ENCODE measurements at places on chromosomes 1 and 21.

- DNase-seq: no peak
Measured at GRCh38 chr1:183850852-183851251, 45.9 kb downstream of the RGL1 start.

GRCh38 chr1:240363914-240364313, 248.0 kb downstream of the GREM2 start:
- DNase-seq: no peak

DNA sequence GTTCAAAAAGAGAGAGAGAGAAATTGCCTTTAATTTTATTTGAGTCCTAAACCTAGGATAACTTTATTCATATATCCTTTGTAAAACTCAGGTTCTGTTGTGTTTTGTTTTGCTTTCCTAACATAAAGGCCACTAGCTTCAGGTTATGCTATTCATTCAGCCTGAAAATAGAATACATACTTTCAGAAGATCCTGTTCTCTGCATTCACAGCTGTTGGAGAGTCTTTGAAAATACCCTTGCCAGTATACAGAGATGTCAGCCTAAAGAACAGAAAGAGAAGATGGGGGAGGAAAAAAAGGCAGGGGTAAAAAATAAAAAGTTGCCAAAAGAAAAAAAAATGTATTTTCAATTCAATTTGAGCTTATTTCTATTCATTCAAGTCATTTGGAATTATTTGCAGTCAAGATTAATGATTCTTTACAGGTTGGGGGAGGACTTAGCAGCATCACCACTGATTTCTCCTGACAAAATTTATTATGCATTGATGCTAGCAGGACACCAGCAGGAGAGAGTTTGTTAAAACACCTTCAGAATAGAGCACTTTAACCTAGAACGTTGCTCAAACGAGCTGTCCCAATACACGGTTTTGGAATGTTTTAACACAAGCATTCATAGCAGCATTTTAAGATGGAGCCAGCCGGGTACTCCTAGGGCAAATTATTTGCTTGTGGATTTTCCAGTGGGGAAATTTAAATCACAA, 318.5 kb downstream of the NTNG1 start:
- no peak for DNase-seq

DNA sequence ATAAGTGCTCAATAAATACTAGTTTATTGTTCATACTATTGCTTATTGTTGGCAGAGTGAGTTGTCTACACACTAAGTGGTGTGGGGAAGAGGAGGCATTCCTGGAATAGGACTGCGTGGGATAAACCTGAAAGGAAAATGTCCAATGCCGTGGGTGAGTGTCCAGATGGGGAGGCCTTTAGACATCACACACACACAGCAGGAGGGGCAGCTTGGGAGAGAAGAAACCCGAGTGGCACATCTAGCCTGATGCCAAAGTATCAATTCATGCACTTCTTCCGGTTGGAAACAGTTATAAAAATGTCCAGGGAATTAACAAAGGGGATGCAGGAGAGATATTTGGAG, 27.3 kb downstream of the CCN1 start:
- DNase-seq: no peak

DNA sequence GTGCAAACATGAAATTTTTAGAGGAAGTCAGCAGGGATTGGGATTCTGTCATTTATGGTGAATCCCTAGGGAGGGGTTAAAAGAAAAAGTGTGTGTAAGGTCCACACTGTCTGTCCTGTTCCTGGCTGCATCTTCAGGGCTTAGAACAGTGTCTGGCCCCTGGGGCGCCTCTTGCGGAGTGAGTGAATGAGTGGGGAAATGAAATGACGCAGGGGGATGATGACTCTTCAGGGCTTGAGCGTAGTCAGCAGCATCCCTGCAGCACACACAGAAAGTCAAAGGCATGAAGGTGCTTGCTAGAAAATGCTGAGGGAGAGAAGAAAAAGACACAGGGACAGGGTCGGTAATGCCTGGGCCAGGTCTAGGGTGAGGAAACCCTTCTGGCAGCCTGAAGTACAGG, 57.8 kb downstream of the PGBD5 start:
- DNase-seq: no peak

DNA sequence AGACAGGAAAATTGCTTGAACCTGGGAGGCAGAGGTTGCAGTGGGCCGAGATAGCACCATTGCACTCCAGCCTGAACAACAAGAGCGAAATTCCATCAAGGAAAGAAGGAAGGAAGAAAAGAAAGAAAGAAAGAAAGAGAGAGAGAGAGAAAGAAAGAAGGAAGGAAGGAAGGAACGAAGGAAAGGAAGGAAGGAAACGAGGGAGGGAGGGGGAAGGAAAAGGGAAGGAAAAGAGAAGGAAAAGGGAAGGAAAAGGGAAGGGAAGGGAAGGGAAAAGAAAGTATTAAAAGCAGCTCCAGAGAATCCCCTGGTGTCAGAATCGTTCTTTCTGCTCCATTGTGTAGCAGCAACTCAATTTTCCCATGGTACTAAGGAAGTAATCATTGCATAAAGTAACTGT, 19.2 kb upstream of the ZSWIM5 start:
- DNase-seq: no peak

GRCh38 chr1:167491586-167492461, 26.5 kb downstream of the CD247 start:
- DNase-seq: no peak

GRCh38 chr1:151346082-151346768, 827 bp downstream of the RFX5 start:
- no peak for DNase-seq

DNA sequence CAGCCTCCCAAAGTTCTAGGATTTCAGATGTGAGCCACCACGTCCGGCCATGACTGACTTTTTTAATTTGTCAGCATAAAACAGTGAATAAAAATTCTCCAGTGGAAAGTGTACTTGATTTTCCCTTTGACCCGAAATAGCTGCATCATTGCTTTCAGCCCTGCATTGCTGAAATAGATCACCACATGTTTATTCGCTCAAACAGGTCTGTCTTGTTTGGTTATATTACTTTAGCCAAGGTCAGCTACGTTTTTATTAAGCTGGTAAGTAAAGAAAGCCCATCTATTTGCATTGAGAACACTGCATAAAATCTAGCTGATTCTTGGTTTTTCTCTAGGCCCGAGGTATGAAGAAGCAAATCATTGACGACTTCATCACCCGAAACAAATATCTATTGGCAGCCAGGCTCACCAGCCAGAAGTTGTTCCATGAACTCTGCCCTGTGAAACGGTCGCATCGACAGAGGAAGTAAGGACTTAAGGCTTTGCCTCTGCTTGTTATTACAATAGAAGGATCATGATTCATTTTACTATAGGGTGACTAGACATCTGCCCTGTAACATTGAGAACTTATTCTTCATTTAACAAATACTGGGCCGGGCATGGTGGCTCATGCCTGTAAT, 25.6 kb downstream of the AGMAT start:
- DNase-seq: no peak

DNA sequence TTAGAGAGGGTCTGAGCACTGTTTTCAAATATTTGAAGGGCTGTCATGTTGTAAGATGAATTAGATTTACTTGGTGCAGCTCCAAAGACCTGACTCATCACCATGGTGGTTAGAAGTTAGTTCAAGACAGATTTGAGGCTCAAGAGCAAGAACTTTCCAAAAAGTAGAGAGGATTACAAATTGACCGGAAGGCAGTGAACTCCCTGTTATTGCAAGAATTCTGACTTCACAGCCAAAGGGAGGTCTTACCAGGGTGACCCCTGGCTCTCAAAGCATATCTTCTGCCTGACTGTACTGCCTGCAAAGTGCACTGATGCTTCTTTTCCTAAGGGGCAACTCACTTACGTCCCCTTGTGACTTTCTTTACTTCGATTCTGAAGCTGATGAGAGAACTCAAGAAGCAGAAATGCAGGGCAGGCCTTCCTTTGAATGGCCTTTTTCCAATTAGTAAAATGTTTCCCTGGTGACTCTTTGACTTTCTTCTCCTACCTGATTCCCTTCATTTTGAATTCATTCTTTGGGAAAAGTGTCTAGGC, 86.4 kb downstream of the NAV1 start:
- DNase-seq: no peak

DNA sequence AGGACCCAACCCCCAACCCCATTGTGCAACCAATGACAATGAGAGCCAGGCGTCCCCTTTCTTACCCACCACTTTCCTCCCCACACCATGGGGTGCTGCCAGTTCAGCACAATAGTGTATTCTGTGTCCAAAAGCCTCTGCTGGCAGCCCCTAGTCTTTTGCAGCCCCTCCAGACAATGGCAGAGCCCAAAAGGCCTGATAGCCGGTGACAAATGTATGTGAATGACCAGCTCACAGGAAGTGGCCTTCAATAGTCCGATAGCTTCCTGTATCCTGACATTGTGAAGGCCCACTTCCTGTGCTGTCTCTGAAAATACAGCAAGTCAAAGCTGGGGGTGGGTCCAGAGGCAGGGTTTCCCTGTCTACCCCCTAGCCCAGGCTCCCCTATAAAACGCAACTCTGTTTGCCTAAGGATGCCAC, 16.6 kb downstream of the SMIM12 start:
- no peak for DNase-seq

DNA sequence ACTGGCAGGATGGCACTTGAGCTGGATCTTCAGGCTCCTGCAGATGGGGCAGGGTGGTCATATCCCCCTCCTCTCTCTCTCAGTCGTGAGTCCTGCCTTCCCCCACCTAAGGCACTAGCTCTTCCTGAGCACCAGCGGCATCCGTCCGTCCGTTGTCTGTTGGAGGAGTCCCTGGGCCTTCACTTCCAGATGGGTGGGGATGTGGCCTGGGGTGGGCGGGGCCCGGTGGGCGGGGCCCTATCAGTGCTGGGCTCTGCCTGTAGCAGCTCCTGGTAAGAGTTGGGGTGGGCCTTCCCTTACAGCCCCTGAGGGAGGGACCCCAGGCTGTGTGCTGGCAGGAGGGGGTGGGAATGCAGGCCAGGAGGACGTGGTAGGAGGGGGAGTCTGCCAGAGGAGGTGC, 10.3 kb downstream of the LDLRAD2 start:
- no peak for DNase-seq

GRCh38 chr1:182662121-182662890, 22.1 kb downstream of the RGS8 start:
- no peak for DNase-seq

- DNase-seq: no peak
Measured at GRCh38 chr1:28136169-28136921, 40.1 kb downstream of the PTAFR start.

GRCh38 chr1:236997361-236997760, 6.9 kb downstream of the MT1HL1 start:
- DNase-seq: no peak

DNA sequence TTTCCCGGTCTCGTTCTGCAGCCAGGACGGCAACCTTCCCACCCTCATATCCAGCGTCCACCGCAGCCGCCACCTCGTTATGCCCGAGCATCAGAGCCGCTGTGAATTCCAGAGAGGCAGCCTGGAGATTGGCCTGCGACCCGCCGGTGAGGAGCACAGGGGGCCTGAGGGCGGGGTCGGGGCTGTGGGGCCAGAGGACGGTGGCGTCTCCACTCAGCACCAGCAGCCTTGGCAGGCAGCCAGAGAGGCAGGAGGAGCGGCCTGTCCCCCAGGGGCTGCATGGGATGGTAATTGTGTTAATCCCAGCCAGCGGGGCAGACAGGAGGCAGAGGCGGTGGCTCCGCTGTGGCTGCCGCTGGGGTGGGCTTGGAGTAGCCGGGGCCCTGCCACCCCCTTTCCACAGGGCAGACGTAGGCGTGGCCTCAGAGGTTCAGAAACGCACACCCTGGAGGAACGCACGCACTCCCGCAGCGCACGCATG, 12.1 kb downstream of the SAMD11 start:
- DNase-seq: no peak

- DNase-seq: no peak
Measured at GRCh38 chr1:201656311-201657032, 117.5 kb downstream of the NAV1 start.

DNA sequence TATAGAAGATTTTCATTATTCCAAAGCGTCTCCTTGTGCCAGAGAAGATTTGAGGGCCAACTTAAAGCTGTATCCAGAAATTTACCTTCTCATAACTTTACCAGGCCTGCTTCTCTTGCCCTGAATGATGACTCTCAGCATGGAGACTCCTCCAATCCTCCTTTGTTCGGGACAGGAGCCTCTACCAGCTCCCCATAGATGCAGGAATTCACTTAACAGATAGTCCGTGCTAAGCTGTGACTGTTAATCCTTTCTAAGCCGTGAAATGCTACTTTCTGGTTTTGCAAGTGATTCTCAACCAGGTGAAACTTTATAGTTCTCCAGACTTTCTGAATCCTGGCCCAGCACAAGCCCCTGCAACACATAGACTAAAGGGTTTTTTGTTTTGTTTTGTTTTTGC, 31.8 kb upstream of the KCND3 start:
- no peak for DNase-seq

DNA sequence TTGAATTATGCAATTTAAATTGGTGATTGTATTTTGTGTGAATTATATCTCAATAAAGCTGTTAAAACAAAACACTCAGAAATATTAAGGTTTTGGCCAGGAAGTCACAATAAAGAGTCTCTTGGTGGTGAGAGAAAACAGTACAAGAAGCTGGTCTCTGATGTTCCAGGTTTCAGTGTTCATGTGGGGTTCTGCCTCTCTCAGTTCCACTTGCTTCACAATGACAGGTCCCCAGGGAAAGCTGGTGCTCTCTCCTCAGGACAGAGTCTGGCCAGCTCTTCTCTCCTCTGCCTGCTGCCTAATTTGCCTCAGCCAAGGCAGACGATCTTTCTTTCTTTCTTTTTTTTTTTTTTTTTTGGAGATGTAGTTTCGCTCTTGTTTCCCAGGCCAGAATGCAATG, 342.9 kb upstream of the PLXNA2 start:
- no peak for DNase-seq

DNA sequence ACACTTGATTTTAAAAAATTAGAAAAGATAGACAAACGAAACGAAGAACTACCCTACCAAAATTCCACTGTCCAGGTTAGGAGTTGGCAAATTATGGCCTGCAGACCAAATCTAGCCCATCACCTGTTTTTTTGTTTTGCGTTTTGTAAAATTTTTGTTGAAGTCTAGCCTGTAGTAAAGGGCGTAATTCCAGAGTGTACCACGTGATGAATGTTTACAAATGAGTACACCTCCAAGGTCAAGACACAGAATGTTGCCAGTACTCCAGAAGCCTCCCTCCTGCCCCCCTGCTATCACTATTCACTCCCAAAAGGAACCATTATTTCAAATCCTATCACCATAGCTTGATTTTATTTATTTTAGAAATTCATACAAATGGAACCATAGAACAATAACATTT, 17.1 kb upstream of the PODN start:
- no peak for DNase-seq

GRCh38 chr1:199549421-199549820, 478.1 kb upstream of the NR5A2 start:
- no peak for DNase-seq

GRCh38 chr1:220060876-220061275, 14.6 kb upstream of the EPRS1 start:
- no peak for DNase-seq

GRCh38 chr21:44846485-44847260, 26.8 kb downstream of the PTTG1IP start:
- peak; percentile 35 for DNase-seq

DNA sequence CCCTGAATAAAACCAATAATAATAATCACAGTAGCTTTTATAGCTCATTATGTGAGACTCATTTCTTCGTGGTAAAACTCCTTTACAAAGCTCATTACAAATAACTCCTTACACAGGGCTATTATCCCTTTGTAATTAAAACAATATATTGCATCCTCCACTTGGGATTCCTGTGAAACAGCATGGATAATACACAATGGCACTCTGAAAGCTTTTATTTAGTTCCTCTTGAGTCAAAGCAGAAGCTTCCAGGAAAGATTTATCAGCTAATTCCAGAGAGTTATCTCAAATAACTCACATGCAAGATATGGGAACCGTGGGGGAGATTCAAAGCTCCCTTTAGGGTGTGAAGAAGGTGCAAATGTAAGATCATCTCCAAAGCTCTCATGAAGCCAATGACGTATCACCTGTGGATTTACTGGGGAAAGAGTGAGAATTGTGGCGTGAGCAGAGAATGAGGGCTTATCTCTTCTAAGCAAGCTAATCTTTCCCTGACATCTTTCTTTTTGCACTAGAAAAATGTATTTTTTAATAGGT, 60.4 kb upstream of the GJA5 start:
- no peak for DNase-seq
